ENCODE measurements at places on chromosomes 7 and 10. TPM values are rescaled to one million over a fixed set of nuclear protein-coding genes. Genes with fewer than 3 reads are reported as not detected.
A peak's percentile ranks its signal among the peaks of the same experiment; 100 is the strongest.

GRCh38 chr10:78985973-78986818, 82.6 kb upstream of the ZMIZ1 start:
- DNase-seq, result peak; percentile 40
- H3K4me1 ChIP-seq, result peaks cover 15% of the 10 kb centered on the region
- H3K27me3 ChIP-seq, result no peaks in the 10 kb centered on the region

Gene LIPK
- not detected for total RNA-seq

- H3K36me3 ChIP-seq, result no peaks in the 10 kb centered on the region
- no peak overlapping the region for H3K27ac ChIP-seq
- no peaks in the 10 kb centered on the region for H3K4me1 ChIP-seq
- no peak overlapping the region for H3K4me3 ChIP-seq
Observed at GRCh38 chr7:25659841-25660240, 431.6 kb upstream of the NPVF start.

DNA sequence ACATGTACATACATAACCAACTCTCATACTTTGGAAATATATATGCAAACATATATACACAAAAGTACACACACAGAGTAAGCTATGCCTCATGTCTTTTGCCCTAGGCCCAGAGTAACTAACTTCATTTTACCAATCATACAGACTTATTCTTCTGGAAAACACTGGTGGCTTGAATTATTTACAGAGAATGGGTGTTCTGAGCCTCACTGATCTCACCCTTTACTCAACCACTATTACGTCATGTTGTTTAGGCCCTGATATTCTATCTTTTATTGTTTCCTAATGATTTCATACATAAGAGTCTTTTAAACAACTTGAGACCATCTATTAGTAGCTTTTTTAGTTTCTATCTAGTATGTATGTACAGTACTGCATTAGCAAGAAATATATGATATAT, 43.0 kb downstream of the ANK3 start:
- DNase-seq, result no peak
- H3K27me3 ChIP-seq, result no peaks in the 10 kb centered on the region
- no peaks in the 10 kb centered on the region for H3K36me3 ChIP-seq
- H3K27ac ChIP-seq, result no peak overlapping the region

- H3K4me3 ChIP-seq, result no peak overlapping the region
- DNase-seq, result no peak
- H3K4me1 ChIP-seq, result no peaks in the 10 kb centered on the region
- no peaks in the 10 kb centered on the region for H3K27me3 ChIP-seq
- peaks cover 8% of the 10 kb centered on the region for H3K36me3 ChIP-seq
- no peak overlapping the region for H3K27ac ChIP-seq
Observed at GRCh38 chr7:135430626-135431025, 79.3 kb downstream of the CNOT4 start.

Gene KIF5B
- 137 TPM for total RNA-seq

Gene AZGP1
- total RNA-seq, result not detected

Gene SPDYE16
- not detected for total RNA-seq

Gene SVIL
- total RNA-seq, result 6.6 TPM

- no peaks in the 10 kb centered on the region for H3K36me3 ChIP-seq
- H3K27me3 ChIP-seq, result no peaks in the 10 kb centered on the region
- no peaks in the 10 kb centered on the region for H3K4me1 ChIP-seq
- H3K4me3 ChIP-seq, result no peak overlapping the region
- H3K27ac ChIP-seq, result no peak overlapping the region
Observed at GRCh38 chr7:111324228-111324627, 233.3 kb downstream of the LRRN3 start.

Gene HIF1AN
- 9.8 TPM for total RNA-seq

GRCh38 chr7:66731986-66732385, 8.5 kb upstream of the RABGEF1 start:
- no peak for DNase-seq
- H3K27ac ChIP-seq, result no peak overlapping the region
- H3K27me3 ChIP-seq, result no peaks in the 10 kb centered on the region

- no peak overlapping the region for H3K4me3 ChIP-seq
- no peaks in the 10 kb centered on the region for H3K27me3 ChIP-seq
- H3K4me1 ChIP-seq, result peaks cover 9% of the 10 kb centered on the region
- no peak for DNase-seq
Observed at GRCh38 chr10:24916365-24916764, 36.0 kb downstream of the PRTFDC1 start.

GRCh38 chr7:149293338-149293737, 31.3 kb downstream of the ZNF783 start:
- H3K27ac ChIP-seq, result no peak overlapping the region
- no peak overlapping the region for H3K4me3 ChIP-seq
- no peak for DNase-seq
- H3K4me1 ChIP-seq, result no peaks in the 10 kb centered on the region
- no peaks in the 10 kb centered on the region for H3K27me3 ChIP-seq
- no peaks in the 10 kb centered on the region for H3K36me3 ChIP-seq

DNA sequence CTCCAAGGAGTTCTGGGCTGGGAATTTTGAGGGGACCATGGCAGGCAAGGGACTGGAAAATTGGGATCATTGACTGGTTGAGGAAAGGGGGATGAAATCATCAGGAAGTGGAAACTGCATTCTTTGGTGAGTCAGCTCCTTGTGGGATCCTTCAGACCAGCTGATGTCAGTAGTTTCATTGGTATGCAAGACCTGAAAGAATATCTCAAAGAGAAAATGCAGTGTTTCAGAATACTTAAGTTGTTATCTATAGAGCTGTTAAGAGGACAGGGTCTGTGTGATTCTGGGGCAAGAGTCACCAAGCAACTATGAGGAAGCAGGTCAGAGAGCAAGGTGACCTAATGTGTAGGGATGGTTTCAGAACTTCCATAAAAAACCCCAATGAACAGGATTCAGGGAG, 595.9 kb upstream of the AUTS2 start:
- H3K4me3 ChIP-seq, result no peak overlapping the region
- no peaks in the 10 kb centered on the region for H3K27me3 ChIP-seq
- no peaks in the 10 kb centered on the region for H3K36me3 ChIP-seq
- peak; percentile 51 for DNase-seq

Gene FOXI2
- total RNA-seq, result not detected

Gene FAM241B
- total RNA-seq, result not detected

DNA sequence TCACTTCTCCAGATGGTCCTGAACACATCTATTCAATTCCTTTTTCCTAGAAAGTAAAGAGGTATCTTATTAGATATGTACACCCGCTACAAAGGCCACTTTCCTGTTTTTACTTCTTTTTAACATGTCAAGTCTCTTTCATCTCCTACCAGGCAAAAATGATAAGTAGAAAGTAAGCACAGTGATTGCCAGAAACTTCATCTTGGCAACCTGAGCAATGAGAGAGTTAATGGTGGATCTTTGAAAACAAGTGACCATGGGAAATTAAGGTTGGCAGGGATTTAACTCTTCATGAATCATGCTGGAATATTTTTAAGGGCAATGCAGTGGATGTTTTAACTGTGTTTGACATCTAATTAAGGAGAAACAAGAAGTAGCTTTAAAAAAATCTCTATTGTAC, 2.7 kb downstream of the SEMA3A start:
- peak overlapping the region; percentile 92 for H3K4me3 ChIP-seq
- H3K36me3 ChIP-seq, result no peaks in the 10 kb centered on the region
- H3K27me3 ChIP-seq, result no peaks in the 10 kb centered on the region
- peaks cover 71% of the 10 kb centered on the region for H3K4me1 ChIP-seq
- peak overlapping the region; percentile 4 for H3K27ac ChIP-seq
- DNase-seq, result peak; percentile 29

Gene TMEM130
- not detected for total RNA-seq

Gene MINDY4
- 3.5 TPM for total RNA-seq

Gene LRRC4
- total RNA-seq, result 0.32 TPM
